Hematopoietic multipotent progenitor cell (in vitro differentiated cells): ENCODE measurements at places on chromosomes 13 and 19.

- DNase-seq, result no peak
Observed at GRCh38 chr19:32415246-32415645, 9.7 kb downstream of the DPY19L3 start.

- peak; percentile 100 for DNase-seq
Observed at GRCh38 chr19:54190503-54191010, 551 bp upstream of the TSEN34 start.

- peak; percentile 62 for DNase-seq
Observed at GRCh38 chr13:53012707-53013106, 15.9 kb upstream of the OLFM4 start.

- DNase-seq, result no peak
Observed at GRCh38 chr19:47411101-47411500, 8.2 kb downstream of the MEIS3 start.

- DNase-seq, result peak; percentile 90
Observed at GRCh38 chr19:703651-704446, 4.9 kb upstream of the PALM start.

DNA sequence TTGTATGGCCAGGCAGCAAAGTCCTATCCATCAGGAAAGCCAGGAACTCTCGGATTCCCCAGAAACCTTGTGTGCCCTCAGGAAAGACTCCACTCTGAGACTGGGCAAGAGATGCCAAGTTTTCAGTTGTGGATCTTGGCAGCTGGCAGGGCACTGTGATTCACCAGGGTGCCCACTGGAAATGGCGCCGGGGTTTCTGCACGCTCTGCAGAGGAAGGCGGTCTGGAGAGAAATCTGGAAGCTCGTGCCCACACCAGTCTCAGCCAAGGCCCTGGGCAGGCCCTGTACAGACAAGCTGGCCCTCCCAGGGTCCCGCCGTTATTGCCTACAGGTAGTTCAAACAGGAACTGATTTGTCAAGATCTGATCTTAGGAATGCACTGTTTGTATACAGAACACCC, 4.9 kb downstream of the NAPA start:
- no peak for DNase-seq

DNA sequence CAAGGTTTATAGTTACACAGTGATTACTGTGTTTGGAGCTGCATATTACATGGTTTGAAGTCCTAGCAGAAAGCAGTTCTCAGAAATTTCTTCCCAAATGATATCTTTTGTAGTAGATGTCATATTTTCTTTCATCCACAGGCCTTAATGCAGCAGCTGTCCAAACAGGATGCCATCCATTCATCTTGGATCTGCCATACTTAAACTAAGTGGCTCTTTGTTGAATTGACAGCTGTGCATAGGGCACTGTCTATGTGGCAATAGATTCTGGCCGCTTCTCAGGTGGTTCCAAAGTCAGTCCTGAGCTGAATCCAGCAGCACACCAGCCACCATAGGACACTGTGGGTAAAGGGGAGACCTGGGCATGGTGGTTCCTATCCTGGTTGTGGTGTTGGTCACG, 41.6 kb upstream of the SPRY2 start:
- no peak for DNase-seq

- DNase-seq, result no peak
Observed at GRCh38 chr13:99105160-99105559, 95.5 kb upstream of the UBAC2 start.

- no peak for DNase-seq
Observed at GRCh38 chr13:114121496-114122126, 10.8 kb downstream of the RASA3 start.

GRCh38 chr13:20340136-20340758, 108.1 kb upstream of the GJB6 start:
- no peak for DNase-seq

- DNase-seq, result no peak
Observed at GRCh38 chr13:52638666-52639328, 3.4 kb upstream of the HNRNPA1L2 start.

DNA sequence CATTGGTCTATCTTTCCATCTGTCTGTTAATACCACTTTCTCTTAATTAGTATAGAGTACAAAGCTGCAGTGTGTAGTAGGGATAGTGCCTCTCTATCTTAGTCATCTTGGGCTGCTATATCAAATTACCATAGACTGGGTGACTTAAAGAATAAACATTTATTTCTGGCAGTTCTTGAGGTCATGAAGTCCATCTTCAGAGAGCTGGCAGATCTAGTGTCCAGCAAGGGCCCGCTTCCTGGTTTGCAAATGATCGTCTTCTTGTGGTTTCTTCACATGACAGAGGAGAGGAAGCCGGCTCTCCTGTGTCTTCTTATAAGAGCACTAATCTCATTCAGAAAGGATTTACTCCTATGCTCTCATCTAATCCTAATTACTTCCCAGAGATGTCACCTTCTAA, 6.1 kb downstream of the ZNF700 start:
- no peak for DNase-seq

DNA sequence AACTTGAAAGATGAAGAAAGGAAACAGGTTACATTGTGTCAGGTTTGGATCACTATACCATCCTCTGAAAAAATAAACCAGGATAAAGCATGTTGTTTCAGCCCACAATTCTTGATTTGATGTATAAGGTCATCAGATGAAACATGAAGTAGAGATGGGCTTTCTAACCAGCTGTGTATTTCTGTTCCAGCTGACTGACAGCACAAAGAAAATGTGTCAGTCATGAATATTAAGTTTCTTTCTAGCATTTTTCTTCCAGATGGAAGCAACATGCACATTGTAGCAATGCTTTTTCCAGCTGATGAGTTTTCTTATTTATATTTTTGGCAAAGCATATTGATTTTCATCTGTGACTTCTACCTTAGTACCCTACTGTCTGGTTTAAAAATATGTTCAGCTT, 199.6 kb downstream of the OXGR1 start:
- no peak for DNase-seq

DNA sequence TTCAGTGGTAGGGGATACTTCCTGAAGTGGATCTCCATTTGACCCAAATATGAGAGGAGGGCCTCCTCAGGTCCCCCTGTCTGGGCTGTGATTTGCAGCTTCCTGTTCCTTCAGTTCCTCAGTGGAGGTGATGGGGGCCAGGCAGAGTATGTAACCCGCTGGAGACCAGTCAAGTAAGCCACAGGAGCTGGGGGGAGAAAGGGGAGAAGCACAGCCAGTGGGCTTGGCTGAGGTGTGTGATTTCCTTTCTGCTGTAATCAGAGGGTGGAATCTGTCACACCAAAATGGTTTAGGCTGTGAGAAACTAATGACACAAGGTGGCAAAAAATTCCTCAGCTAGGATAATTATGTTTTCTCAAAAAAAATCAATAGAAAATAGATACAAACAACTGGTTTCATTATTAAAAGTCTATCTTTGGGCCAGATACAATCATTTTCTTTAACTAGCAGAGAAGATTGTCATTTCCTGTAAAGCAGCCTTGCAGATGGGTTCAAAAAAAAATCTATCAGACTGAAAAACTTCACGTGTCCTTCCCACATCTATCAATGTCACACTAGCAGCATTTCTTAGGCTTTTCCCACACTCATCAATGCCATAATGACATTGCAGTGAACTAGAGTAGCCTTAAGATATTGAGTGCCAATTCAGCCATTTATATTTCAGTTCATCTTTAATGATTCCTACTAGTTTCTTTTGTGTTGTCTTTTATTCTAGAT, 1660.3 kb downstream of the EFNB2 start:
- no peak for DNase-seq

DNA sequence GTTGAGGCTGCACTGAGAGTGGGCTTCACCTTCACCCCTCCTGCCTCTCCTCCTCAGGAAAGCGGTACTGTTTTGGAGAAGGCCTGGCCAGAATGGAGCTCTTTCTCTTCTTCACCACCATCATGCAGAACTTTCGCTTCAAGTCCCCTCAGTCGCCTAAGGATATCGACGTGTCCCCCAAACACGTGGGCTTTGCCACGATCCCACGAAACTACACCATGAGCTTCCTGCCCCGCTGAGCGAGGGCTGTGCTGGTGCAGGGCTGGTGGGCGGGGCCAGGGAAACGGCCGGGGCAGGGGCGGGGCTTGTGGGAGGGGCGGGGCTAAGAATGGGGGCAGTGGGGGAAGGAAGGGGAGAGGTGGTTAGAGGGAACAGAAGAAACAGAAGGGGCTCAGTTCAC, 7.5 kb downstream of the CYP2A13 start:
- DNase-seq, result no peak

DNA sequence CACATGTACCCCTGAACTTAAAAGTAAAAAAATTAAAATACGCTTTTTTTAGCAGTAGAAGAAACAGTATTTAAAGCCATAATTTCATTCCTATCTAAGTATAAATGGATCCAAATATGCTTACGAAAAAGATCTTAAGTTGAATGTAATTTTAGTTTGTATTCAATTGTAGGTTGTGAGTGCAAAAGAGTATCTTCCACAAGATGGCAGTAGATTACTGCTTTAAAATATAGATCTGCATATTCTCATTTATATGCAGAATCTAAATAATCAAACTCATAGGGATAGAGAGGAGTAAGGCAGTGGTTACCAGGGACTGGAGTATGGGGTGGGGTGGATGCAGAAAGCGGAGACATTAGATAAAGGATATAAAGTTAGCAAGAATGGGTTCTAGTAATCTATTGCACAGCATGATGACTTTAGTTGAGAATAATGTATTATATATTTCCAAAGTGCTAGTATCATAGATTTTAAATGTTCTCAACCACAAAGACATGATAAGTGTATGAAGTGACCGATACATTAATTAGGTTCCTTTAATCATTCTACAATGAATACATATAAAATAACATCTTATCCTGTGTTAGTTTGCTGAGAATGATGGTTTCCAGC, 14.2 kb downstream of the OR7A17 start:
- no peak for DNase-seq

- no peak for DNase-seq
Observed at GRCh38 chr13:103531278-103531677, 465.1 kb upstream of the SLC10A2 start.

DNA sequence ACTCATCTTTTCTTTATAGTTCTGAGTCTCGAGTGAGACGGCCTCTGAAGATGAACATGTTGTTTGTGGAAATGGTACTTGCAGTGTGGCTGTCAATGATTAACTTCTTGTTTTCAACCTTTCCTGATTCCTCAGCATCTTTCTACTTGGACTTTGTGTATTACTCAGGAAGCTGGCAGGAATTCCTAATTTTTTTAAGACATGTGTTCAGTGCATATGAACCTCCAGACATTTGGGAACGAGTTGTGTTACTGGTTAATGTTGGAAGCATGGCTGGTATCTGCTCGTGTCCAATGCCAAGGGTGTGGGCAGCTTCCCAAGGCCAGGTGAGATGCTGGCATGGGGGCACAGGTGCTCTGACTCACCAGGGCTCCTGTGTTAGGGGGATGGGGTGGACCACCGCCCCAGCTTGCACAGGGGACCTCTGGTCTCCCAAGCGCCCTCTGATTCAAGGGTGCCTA, 61.1 kb upstream of the MCF2L start:
- DNase-seq, result no peak

DNA sequence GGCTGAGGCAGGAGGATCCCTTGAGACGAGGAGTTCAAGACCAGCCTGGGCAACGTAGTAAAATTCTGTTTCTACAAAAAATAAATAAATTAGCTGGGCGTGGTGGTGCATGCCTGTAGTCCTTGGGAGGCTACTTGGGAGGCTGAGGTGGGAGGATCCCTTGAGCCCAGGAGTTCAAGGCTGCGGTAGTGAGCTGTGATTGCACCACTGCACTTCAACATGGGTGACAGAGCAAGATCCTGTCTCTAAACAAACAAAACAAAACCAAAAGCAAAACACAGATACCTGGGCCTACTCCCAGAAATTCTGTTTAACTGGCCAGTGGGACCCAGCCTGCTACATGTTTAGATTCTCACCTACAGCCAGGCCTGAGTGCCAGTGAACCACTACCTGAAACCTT, 74.6 kb upstream of the MEDAG start:
- no peak for DNase-seq

- no peak for DNase-seq
Observed at GRCh38 chr13:35930665-35931631, 200.2 kb downstream of the DCLK1 start.

GRCh38 chr19:3397266-3398022, 31.1 kb downstream of the NFIC start:
- no peak for DNase-seq

DNA sequence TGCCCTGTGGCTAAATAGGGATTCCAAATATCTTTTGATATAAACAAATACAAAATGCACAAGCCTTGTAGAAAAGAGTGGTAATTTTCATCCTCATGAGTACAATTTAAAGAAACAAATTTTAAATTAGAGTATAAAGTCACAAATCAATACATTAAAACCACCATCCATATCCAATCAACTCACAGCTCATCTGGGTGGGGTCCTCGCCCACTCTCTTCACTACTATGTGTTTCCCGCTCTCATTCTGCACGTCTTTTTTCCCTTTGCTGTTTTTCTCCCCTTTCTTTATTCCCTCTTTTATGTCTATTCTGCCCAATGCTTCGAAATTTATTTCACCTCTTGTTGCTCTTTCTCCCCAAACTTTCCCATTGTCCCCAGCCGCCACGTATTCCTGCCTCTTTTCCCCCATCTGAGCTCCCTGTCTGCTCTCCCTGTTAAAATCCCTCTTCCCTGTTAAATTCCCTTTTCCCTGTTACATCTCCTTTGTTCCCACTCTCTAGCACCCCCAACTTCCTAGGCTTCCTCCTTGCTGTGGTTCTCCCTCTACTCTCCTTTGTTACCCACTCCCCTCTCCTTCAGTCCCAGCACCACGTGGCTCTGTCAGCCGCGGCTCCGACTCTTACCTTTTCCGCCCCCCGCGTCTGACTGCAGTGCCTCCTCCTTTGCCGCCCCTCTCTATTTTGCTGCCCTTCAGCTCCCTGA, 1.3 kb downstream of the ZNF616 start:
- peak; percentile 46 for DNase-seq

DNA sequence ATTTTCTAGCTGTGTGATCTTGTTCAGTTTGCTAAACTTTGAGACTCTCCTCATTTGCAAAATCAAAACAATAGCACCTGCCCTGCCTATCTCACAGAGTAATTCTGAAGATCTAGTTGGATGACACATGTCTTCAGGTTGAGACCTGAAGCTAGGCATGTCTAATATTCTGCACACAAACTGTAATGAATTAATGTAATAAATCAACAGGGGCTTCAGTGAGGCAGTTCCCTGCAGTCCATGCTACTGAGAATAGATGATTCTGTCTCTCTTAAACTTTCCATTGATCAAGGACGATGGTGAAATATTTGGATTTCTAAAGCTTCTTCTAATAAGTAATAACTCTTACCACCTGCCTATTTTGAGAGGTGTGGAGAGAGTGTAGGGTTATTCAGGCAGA, 268.1 kb upstream of the TMTC4 start:
- no peak for DNase-seq

GRCh38 chr19:10565028-10565566, 713 bp downstream of the KRI1 start:
- peak; percentile 72 for DNase-seq

GRCh38 chr13:66859934-66860877, 369.9 kb downstream of the PCDH9 start:
- no peak for DNase-seq

DNA sequence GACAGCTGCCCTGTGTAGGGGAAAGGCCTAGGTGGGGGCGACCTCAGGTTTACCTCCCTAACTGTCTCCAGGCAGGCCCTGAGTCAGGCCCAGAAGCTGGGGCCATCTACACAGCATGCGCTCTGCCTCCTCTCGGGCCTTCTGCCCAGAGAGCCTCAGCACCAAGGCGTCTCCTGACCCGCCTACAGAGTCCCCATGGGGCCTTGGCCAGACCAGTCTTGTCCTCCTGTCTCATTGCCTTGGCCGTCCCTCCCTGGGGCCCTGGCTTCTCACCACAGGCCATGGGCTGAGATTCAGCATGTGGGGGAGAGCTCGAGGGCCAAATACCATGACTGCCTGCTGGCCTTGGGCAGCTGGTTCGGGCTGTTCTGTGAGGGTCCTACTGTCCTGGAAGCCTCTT, 59.0 kb downstream of the SMARCA4 start:
- no peak for DNase-seq

- DNase-seq, result no peak
Observed at GRCh38 chr19:45767410-45767880, 1.6 kb downstream of the SIX5 start.
